ENCODE measurements at places on chromosomes 16 and 17. TPM values are rescaled to one million over a fixed set of nuclear protein-coding genes. Genes with fewer than 3 reads are reported as not detected.

OTOP2 gene
- total RNA-seq, result not detected

VTN gene
- 121 TPM for total RNA-seq

- peak; percentile 65 for DNase-seq
Measured at GRCh38 chr17:39939588-39940419, 12.3 kb downstream of the LRRC3C start.

GRCh38 chr17:78665387-78665951 is 88.3 kb upstream of the DNAH17 start:
- no peak for DNase-seq

DNA sequence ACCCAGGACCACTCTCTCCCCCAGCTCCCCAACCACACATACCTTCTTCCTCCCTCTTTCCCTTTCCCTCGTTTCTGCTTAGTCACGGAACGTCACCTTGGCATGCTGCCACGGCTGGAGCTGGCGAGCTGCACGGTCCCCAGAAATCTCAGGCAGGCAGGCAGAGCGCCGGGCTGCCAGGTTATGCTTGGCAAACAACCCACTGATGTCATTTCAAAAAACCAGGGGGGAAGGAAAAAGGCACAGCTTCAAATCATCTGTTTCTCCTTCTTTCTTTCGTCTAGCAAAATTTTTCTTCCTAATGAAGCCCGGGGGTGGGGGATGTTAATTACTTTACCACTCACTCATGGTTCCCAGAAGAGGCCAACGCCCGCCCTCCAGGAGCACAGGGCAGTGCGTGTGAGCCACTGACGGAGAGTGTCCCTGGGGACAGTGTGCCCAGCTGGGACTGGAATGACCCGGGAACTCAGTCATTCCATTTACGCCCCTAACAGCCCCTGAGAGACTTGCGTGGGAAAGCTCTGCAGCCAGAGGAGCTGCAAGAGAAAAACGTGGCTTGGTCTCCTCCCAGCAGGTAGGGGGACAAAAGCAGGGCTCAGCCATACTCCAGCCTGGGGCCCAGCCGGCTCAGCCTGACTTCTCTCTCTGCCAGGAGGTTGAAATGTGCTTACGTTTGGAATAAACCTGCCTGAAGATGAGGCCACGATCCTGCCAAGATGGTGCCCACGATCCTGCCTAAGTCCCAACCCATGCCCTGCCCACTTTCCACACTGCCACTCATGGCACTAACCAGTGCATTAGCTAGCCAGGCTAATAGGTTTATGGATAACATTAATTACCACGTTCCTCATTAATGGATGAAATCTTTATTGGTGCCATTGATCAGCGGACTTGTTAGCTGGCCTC is 198.9 kb downstream of the ZFHX3 start:
- peak; percentile 89 for DNase-seq
